NCI-H1694 (cell line): ENCODE measurements at places on chromosomes 6 and 20.

DNA sequence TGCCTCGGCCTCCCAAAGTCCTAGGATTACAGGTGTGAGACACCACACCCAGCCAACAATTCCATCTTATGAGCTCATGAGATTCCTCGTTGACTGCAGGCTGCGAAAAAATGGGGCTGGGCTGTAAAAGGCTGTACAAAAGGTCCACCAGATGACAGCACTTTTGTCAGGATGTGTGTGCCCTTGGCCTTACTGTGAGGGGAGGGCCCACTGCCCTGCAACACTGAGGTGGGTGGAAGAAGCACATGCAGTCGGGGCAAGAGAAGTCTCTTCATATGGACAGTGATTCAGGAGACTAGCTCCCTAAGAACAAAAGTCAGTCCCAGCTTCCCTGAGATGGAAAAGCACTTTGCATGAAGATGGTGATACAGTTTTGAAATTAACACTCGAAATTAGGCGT, 50.5 kb downstream of the KCTD20 start:
- no peak for DNase-seq

DNA sequence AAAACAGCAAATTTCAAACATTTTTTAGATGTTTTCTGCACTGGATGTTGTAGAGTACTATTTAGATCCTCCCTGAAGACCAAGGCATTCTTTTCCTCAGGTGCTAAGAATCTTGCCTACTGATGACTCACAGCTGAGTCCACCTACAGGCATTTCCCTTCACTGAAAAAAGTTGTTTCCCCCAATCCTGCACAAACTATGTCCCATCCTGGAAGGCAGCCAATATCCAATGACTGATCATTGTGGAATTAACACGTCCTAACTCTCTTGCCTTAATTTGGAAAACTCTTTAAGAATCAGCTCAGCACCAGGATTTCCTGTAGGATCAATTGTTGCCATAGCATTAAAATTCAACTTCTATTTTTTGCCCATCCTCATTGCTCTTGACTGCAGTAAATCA, 268.4 kb upstream of the IRAK1BP1 start:
- DNase-seq: no peak

DNA sequence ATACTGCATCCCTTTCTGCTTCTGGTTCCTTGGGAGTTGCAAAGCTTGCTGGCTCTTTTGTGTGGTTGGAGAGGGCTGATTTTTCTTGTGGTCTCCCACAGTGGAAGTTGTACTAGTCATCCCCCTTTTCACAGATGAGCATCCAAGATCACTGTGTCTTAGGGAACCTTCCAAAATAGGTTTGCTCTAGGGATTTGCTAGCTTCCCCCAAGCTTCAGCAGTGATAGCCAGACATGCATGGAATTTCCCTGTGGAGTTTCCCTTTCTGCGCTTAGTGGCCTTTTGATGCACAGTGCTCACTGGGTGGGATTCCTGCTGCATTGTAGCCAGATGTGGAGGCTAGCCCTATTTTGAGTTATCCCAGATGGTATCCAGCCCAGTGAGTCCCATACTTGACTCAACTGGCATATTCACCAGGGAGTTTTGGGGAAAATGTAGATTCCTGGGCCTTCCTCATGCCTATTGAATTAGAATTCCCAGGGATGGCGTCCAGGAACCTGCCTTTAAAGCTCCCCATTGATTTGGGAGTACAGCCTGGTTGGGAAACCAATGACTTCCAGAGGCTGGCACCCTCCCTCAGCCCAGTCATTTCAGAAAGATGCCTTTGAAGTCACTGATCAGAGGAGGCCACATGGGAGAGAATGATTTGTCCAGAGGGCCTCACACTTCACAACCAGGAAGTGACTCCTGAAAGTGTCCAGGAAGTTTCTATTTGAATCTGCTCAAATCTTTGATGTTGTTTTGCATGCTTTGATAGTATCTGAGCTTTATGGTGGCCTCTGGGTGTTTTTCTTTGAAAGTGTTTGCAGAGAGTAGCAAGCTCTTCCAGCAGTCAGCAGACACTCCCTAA, 25.9 kb downstream of the PPARD start:
- no peak for DNase-seq

GRCh38 chr6:138885156-138885819, 89.4 kb downstream of the ECT2L start:
- no peak for DNase-seq

DNA sequence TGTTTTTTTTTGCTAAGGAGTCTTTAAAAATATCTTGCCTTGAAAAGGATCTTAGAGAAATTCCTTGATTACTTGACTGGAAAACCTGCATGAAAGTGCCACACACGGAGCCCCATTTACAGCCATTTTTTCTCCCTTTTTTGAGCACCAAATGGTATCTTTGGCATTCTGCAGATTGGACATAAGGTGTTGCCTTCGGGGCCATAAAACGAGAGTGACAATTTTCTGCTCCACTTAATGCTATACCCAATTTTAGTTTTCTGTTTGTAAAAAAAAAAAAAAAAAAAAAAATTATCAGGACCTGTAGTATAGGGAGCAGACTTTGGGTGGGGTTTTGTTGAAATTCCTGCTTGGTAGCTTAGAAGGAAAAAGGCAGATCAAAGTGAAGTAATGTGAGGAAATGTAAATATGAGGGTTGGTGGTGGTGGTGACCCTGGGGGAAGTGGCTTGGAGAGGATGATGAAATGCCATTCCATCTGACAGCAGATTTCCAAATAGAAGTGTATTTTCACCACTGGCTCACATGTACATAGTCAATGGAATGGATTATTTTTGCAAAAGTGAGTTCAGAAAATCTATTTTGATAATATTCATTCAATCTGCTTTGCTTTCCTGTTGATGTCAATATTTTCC, 212.1 kb upstream of the SOX4 start:
- peak; percentile 30 for DNase-seq

DNA sequence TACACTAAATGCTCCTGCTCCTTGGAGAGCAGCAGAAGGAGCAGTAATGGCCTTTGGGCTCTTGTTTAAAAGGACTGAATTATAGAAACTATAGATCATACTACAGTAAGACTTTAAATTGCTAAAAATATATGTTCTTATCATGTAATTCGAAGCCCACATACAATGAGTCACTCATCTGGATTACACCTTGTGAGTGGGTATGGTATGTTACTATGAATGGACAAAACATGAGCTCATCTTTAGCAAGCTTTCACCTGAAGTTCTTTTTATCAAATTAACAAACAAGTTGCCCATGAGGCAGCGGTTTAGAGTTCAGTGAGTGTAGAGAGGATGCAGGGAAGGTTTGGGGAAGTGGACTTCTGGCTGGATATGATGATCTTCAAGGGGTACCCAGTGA, 114.4 kb upstream of the CCN2 start:
- no peak for DNase-seq

GRCh38 chr6:32436995-32437836, 2.5 kb upstream of the HLA-DRA start:
- DNase-seq: no peak

DNA sequence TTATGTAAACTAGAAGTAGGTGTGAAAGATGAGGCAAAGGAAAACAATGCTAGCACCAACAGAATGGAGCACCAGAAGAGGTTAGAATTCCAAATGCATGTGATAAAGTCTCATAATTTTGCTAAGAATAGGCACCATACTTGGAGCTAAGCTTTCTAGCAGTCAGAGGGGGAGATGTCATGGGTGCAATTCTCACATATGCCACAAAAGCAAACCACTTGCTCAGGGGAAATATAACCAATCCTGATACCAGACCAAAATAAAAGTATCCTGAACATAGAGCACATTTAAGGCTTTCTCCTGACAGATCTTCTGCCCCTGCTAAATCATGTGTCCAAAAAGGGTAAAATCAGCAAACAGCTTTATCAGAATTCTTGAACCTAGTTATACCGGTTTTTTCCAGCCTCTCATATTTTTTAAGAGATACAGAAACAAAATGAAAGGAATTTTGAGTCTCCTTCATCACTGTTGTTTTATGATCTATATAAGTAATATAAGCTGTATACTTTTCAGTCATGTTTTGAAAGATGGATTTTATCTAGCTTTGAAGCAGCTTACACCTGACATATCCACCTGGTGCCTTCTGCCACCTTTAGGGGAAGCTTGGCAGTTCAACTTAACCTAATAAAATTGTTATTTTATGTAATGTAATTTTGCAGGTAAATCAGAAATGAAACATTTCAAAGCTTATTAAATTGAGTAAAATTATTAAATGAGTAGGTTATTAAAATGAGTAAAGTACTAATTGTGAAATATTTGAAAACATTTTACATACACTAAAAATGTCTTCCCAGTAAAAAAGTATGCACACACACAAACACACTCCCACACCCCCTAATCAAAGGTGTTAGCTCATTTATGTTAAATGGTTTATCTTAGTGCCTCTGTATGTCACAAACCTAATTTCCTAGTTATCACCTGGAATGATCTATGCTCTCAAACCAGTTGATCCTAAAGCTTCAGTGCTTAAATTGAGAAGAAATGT, 2.8 kb downstream of the SPO11 start:
- no peak for DNase-seq

- no peak for DNase-seq
These were observed 158.5 kb upstream of the AFDN start for GRCh38 chr6:167668019-167668753.

- no peak for DNase-seq
These were observed 2.4 kb upstream of the KCNK5 start for GRCh38 chr6:39231521-39232243.

GRCh38 chr6:56764081-56764566, 121.4 kb upstream of the DST start:
- peak; percentile 7 for DNase-seq

DNA sequence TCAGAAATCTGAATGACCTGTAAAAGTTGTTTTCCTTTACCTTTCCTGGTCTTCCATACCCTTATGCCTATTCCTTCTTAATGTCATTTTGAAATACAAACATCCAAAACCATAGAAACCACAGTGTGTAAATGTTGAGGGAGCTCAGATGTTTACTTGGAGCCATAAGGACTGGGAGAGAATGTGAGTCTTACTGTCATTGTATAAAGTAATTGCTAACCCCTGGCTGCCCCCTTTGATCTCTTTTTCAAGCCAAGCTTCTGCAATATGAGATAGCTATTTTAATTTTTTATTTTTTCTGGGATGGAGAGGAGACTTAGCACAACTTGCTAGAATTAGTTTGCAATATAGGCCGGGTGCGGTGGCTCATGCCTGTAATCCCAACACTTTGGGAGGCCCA, 124.4 kb upstream of the AKIRIN2 start:
- DNase-seq: no peak

- no peak for DNase-seq
These were observed 57.3 kb upstream of the MCM9 start for GRCh38 chr6:118992186-118992795.

- no peak for DNase-seq
These were observed 227.9 kb downstream of the GJA1 start for GRCh38 chr6:121663292-121663810.

GRCh38 chr6:170272341-170273065, 18.4 kb downstream of the DLL1 start:
- no peak for DNase-seq

- no peak for DNase-seq
These were observed 636 bp downstream of the SRF start for GRCh38 chr6:43171707-43172103.

DNA sequence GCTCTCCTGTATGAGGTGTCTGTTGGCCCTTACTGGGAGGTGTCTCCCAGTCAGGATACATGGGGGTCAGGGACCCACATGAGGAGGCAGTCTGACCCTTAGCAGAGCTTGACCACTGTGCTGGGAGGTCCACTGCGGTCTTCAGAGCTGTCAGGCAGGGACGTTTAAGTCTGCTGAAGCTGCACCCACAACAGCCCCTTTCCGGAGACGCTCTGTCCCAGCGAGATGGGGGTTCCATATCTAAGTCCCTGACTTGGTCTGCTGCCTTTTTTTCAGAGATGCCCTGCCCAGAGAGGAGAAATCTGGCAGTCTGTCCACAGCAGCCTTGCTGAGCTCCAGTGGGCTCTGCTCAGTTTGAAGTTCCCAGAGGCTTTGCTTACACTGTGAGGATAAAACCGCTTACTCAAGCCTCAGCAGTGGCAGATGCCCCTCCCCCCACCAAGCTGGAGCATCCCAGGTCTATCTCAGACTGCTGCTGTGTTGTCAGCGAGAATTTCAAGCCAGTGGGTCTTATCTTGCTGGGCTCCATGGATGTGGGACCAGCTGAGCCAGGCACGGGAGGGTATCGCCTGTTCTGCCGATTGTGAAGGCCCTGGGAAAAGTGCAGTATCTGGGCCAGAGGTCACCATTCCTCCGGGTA, 36.3 kb upstream of the IBTK start:
- no peak for DNase-seq

- DNase-seq: peak; percentile 51
These were observed 675 bp upstream of the TRERF1 start for GRCh38 chr6:42452171-42453030.

DNA sequence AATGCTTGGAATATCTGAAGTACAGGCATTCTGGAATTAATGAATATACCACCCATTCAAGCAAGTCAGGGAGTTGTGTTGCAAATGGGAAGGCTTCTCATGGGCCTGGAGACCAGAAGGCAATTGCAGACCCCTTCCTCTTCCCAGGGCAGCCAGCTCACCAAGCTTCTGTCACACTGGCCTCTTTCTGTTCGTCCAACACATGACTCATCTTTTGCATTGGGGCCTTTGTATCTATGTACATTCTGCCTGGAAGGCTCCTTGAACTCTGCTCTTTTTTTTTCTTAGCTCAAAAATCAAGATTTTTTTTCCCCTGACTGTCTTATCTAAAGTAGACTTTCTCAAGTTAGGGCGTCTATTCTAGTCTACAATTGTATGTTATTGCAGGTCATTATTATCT, 132.9 kb upstream of the MYLIP start:
- no peak for DNase-seq

- no peak for DNase-seq
These were observed 42.1 kb downstream of the CTCFL start for GRCh38 chr20:57482796-57483195.
